Activated T-cell treated with anti-CD3 and anti-CD28 coated beads for 4 hours (primary cell): ENCODE measurements at places on chromosomes 7 and 10.

DNA sequence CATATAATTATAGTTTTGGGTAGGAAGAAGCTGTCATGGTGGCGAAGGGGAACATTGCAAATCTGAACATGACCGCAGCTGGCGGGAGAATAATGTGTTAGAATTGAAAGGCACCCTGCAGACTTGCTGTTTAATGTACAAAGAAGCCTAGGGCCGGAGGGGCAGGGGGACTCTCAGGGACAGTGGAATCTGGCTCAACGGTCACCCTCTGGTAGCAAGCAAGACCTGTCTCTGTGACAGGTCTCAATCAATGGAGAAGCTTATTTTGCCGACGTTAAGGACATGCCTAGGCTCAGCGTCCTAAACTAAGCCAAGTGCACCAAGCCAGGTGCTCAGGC is 177.3 kb downstream of the NSUN6 start:
- DNase-seq: no peak

DNA sequence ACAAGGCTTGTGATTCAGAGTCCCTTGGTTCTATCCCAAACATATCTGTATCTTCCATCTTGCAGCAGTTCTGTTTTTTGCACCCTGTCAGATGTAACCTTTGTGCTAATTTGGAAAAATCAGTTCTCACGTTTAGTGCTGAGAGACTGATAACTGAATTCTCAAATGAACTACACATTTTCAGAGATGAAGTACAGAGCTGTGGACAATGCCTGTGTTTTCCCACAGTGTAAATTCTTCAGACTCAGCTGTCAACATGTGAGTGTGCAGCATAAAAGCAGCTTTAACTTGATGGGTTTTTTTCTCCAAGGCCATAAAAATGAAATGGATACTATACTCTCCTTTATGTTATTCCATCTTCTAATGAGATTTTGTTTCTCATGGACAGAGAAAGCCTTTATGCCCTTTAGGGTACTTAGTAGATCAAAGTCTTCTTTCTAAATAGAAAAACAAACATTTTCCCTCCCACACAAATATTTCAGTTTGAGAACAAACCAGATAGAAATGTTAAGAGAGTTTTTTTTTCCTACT is 150.9 kb downstream of the SEMA3A start:
- DNase-seq: no peak

DNA sequence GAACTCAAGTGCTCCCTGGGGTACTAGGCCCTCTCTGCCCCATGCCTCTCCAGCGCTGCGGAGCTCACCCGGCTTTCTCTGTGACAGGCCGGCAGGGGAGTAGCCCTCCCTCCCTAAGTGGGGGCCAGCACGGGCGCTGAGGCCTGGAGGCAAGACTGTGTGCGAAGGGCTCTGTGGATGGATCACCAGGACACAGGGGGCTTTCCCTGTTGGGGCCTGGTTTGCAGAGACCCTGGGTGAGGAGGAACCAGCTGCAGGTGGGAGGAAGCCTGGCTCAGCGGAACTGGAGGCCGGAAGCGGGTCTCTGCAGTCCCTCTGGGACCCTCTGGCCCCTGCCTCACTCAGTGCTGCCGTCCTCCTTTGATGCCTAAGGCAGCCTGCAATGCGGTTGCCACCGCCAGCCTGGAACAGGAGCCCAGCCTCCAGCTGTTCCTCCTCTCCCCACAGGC is 106.0 kb downstream of the CYTH3 start:
- DNase-seq: no peak

- DNase-seq: no peak
Measured at GRCh38 chr10:66151346-66151745, 774.5 kb upstream of the LRRTM3 start.

DNA sequence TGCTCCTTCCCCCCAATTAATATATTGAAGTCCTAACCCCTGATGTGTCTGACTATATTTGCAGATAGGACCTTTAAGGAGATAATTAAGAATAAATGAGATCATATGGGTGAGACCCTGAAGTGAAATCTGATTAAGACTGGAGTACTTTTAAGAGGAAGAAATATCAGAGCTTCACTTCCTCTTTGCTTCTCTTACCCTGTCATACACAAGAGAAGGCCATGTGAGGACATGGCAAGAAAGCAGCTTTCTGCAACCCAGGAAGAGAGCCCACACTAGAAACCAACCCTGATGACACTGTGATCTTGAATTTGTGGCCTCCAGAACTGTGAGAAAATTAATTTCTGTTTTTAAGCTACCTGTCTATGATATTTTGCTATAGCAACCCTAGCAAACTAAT is 44.2 kb downstream of the JMJD1C start:
- no peak for DNase-seq

DNA sequence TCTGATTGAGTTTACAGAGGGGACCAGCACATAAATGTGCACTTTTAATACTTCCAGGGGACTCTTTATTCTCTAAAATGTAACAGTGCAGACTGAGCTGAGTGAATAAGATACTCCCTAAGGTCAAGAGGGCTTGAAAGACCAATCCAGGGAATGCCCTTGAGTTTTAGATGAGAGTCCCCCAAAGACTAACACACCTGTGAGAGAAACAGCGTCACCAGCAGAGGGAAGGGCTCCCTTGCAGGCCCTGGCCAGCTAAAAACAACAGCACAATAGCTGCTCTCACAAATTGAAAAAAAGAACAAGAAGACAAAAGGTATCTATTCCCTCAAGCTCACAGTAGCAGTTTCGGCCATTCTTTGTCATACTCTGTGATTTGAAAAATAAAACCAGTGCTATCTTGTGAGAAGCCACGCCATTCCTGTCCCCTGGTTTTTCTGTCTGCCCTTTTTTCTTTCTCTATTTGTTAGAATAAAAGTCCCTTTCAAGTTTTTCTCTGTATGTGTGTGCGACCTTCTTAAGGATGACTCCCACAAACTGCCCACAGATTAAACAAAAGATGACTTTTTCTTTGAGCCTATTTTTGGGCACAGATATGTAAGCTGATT is 230.4 kb upstream of the BMPER start:
- no peak for DNase-seq

GRCh38 chr10:102421757-102422512 is 1.3 kb downstream of the FBXL15 start:
- no peak for DNase-seq

DNA sequence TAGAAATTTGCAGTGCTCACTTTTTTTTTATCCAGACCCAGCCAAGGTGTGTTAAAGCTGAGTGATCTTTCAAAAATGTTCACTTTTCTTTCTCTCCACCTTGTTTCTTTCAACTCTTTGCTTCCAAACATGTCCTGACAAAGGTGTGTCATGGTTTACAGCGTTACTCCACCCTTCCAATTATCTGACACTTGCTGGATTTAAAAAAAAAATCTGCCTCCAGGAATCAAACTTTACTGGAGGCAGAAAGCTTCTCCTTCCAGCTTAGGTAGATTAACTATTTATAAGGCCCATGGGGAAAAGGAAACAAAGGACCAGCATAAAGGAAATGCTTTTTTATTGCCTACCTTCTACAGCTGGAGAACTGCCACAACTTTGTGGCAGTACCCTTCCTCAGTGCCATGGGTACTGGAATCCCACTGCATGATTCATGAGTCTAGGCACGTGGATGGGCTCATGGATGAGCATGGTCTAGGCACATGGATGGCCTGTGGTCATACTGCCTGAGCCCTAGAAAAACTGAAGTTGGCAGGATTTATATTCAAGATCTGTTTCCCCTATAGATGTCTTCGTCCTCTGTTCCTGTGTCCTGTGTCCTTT is at the start of gene COL17A1:
Gene COL17A1 (minus strand): TSS at position 80 of the 600 bp plus-strand sequence. CDS start 5,207 bp downstream, outside the sequence.
- no peak for DNase-seq

- no peak for DNase-seq
Measured at GRCh38 chr10:106011250-106011649, 1153.3 kb downstream of the SORCS1 start.

DNA sequence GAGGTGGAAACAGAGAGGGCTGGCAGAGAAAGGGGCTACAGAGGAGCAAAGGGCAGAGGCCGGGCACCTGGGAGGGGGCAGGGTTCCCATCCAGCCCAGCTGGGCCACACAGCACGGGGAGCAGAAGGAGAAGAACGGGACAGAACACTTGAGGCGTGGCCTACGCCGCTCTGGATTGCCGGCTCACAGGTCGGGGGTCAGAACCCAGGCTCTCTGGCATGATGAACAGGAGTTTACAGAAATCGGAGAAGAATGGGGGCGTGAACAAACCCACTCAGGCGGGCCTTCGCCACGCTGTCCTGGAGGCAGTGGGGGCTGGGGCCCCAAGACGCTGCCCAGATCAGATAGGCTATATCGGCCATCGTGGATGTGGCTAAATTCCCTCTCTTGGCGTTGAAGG is 362.2 kb upstream of the SHH start:
- no peak for DNase-seq

GRCh38 chr10:94546049-94546900 is 687 bp downstream of the HELLS start:
- DNase-seq: peak; percentile 2

- no peak for DNase-seq
Measured at GRCh38 chr7:112649560-112649959, 140.6 kb downstream of the TMEM168 start.

GRCh38 chr7:116356979-116357378 is 142.6 kb upstream of the CAV2 start:
- no peak for DNase-seq

DNA sequence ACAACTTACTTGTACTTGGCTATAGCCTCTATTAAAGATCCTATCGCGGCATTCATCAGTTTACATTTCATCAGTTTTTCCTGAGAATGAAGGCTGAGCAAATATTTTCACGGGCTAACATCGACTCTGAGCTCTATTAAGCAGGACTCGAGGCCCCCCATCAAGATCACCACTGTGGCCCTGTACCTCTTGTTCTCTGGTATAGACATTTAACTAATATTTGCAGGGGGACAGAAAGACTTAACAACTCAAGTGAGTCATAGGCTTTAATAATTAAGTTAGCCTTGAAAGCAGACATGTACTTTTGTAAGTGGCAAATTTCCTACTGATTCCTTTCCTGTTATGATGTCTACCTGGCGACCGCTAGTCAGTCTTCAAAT is 45.4 kb downstream of the DOCK4 start:
- no peak for DNase-seq

GRCh38 chr10:102657984-102658724 is 13.9 kb downstream of the TRIM8 start:
- no peak for DNase-seq

DNA sequence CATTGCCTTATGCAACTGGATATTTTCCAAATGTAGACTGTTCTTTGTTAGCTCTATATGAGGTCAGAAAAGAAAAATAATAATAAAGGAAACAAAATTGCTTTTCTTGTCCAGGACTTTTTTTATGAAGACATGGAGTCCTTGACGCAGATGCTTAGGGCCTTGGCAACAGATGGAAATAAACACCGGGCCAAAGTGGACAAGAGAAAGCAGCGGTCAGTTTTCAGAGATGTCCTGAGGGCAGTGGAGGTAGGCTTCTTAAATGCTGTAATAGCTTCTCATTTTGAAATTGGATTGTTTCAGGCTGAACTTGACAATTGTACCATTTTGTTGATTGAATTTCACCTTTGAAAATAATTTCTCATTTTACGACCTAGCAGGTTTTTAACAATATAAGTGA is 12.9 kb upstream of the LSMEM1 start:
- DNase-seq: no peak

DNA sequence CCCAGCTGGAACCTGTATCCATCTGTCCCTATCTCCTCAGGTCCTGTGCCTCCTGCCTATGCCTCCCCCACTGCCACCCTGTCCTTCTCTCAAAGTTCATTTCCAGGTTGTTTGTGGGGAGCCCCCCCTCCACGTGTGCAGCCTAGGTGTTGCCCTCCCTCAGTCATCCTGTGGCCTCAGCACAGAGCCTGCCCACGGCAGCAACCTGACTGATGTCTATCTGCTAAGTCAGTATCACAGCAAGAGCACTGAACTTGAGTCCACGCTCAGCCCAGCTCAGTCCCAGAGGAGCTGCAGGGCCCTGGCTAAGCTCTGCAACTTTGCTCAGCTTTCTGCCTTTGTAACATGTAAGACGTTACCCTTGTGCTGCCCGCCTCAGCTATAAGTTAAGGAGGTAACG is 28.7 kb downstream of the FAM53B start:
- DNase-seq: no peak

- DNase-seq: no peak
Measured at GRCh38 chr7:69859342-69859741, 261.1 kb downstream of the AUTS2 start.

DNA sequence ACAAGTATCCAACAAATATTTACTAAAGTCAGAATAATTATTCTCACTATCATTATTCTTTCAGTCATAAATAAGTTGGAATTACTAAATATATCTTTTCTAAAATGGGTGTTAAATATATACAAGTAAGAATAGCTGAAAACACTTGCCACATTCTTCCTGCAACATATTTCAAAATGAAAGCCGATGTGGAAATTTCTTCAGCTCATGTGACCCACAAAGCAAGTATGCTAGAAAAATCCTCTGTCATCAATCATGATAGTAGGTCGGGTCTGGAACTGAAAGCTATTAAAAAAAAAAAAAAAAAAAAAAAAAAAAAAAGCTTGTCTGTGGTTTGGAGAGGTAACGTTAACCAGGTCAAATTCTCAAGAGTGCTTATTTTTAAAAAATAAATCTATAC is 344.7 kb downstream of the NEBL start:
- no peak for DNase-seq
